ENCODE measurements at places on chromosomes 2 and 18.

DNA sequence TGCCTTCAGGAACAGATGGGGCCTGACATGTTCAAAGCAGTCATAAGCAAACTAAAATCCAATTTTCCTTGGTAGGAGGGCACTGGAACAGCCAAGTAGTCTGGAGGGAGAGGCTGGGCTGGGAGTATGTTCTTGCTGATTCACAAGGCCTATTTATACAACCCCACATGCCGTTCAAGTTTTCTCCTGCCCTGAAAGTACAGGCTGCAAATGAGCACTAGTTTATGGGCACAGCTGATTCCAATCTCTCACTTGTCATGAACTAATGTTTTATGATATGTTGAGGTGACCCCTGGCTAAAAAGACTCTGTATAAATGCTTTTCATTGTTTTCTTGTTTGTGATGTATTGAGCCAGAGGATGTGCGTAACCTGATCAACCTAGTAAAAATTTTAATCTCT, 183.4 kb upstream of the SRD5A2 start:
- no peak for DNase-seq

- DNase-seq = no peak
Measured at GRCh38 chr2:127574656-127575055, 39.2 kb downstream of the MYO7B start.

- no peak for DNase-seq
Measured at GRCh38 chr2:4673025-4673489, 969.7 kb downstream of the DCDC2C start.

- no peak for DNase-seq
Measured at GRCh38 chr2:196480653-196481323, 158.7 kb upstream of the CCDC150 start.

- DNase-seq = no peak
Measured at GRCh38 chr2:205700331-205701132, 18.2 kb downstream of the NRP2 start.

DNA sequence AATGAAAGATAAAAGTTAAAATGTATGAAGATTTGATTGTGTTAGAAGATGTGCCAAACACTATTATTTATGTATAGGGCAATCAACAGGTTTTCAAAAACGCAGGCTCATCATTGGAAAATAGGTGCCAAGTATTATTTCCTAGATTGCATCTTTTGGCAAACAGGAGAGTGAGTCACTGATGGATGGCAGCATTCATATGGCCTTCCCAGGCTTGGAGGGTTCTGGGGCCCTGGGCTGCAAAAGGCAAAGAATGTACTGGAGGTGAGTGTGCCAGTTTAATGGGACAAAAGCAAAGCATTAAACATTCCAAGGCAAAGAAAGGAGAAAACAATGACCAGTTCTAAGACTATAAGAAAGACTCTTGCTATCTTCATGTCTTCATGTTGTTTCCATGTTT, 379.4 kb downstream of the RIT2 start:
- DNase-seq = no peak

- no peak for DNase-seq
Measured at GRCh38 chr2:74915743-74916142, 42.7 kb upstream of the POLE4 start.

DNA sequence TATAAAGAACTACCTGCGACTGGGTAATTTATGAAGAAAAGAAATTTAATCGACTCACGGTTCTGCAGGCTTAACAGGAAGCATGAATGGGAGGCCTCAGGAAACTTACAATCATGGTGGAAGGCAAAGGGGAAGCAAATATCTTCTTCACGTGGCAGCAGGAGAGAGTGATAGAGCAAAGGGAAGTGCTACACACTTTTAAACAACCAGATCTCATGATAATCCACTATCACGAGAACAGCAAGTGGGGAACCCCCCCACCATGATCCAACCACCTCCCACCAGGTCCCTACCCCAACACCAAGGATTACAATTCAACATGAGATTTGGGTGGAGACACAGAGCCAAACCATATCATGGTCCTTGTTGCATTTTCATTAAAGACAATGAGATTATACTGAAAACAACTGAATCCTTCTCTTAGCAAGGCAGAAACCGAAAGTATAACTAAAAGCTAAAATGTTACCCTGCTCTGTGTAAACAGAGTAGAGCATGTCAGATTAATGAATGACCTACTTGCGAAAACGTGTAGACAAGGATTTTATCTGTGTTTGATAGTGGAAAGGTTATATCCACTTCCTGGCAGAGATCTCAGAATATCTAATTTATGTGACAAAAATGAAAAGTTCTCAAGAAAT, 60.1 kb upstream of the RBBP8 start:
- no peak for DNase-seq

GRCh38 chr2:235171550-235172031, 219.8 kb downstream of the SH3BP4 start:
- peak; percentile 63 for DNase-seq

- no peak for DNase-seq
Measured at GRCh38 chr2:180507028-180507427, 473.4 kb upstream of the UBE2E3 start.

DNA sequence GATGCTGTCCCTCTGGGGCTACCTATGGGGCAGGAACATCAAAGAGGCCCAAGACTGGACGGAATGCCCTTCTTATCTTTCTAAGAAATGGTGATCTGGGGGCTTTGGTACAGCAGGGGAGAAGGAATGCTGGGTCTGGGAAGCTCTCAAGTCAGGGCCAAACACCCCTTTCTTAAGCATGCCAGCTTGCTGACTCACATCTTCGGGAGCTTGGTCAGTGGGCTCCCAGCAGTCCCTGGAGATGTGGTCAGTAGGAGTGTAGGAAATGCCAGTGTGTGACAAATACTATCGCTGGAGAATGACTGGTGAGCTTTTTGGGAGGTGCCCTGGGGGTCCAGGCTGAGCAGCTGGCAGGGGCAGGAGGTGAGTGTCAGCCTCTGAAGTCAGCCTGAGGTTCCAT, 105.0 kb upstream of the CDC42EP3 start:
- no peak for DNase-seq

DNA sequence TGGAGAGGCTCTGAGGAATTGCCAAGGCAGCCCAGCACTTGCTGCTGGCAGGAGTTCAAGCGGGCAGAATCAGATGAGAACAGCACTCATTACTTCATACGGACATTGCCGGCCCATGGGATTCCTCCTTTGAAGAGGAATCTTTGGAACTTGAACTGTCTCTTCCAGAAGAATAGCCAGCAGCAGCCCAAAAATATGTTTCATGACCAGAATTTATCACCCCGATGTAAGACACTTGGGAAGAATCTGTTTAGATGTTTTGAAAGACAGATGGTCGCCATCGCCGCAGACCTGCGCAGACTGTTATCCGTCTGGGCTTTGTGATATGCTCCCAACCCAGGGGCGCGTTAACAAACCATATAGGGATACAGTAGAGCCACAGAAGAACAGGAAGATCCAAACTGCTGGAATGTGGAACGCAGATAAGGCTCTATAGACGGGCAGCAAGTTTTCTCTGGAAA, 3.7 kb upstream of the ADI1 start:
- DNase-seq = no peak

GRCh38 chr2:48250943-48251342, 279.0 kb upstream of the STON1 start:
- DNase-seq = no peak

GRCh38 chr2:109346601-109347228, 217.7 kb downstream of the SH3RF3 start:
- no peak for DNase-seq

DNA sequence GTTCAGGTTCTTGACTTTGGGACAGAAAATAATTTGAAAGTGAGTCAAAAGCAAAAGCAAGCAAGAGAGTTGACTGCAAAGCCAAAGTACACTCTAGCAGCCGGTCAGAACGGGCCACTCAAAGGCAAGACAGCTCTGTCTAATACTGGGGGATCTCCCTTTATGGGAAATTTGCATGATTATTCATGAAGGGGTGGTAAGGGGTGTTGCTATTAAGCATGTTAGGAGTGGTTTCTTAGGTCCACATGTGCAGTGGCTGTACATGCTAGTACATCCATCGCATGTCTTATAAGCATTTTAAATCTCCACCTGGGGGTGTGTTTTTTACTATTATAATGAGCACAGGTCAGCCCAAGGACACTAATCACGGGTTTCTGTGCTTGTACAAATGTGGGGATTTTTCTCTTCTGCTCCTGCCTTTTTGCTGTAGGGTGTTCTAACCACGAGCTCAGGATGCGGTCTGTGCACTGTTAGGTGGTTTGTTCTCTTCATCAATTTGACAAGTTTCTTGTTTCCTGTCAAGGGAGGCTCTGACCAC, 60.2 kb upstream of the SPP2 start:
- no peak for DNase-seq

DNA sequence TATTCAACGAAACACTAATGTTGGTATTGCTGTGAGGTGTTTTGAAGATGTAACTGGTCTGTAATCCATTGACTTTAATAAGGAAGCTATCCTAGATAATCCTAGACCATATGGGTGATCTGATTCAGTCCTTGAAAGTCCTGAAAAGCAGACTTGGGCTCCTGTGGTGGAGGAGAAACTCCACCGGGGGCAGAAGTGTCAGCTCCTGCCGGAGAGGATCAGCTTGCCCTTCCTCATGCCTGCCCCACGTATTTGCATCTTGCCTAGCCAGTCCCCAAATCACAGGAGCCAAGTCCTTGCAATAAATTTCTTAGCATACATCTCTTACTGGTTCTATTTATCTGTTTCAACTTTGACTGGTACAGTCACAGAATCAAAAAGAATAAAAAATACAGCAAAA, 144.2 kb upstream of the DLGAP1 start:
- DNase-seq = no peak

DNA sequence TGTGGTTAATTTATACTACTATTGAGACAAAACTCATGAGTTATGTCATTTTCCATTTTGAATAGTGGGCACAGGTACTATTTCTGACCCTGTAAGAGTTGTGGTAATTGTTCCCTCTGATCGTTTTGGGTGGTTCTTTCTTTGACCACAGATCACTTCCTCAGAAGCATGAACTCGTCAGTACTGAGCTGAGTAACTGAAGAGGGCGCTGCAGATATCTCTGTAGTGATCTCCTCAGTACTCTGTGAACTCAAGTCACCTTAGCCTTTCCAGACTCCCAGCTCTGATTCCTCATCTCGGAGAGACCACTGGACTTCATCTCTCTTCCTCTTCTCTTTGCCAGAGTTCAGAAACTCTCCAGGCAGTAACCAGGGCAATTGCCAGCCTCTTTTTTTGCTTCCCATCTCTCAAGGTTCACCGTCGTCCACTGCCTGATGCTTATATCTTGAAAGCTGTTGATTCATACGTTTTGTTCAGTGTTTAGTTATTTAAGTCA, 9.4 kb upstream of the IL1RL1 start:
- DNase-seq = no peak

DNA sequence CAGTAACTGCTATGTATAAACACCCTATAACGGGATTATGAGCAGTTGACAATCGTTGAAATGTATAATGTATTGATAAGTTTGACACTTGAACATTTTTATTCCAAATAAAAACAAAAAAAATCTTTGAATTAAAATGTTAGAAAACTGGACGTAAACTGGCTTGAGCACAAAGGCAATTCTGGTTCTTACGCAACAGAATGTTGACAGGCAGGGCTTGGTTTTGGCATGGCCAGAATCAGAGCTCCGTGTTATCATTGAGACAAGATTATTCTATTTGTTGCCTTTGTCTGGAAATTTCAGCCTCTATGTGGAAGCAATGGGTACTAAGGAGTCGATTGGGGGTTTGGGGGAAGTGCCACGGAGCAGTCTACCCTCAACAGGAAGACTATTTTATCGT, 1028.6 kb upstream of the ZEB2 start:
- no peak for DNase-seq

- DNase-seq = no peak
Measured at GRCh38 chr18:68662754-68663153, 52.2 kb downstream of the TMX3 start.

GRCh38 chr2:173964565-173965371, 405 bp downstream of the SP3 start:
- DNase-seq = peak; percentile 87

DNA sequence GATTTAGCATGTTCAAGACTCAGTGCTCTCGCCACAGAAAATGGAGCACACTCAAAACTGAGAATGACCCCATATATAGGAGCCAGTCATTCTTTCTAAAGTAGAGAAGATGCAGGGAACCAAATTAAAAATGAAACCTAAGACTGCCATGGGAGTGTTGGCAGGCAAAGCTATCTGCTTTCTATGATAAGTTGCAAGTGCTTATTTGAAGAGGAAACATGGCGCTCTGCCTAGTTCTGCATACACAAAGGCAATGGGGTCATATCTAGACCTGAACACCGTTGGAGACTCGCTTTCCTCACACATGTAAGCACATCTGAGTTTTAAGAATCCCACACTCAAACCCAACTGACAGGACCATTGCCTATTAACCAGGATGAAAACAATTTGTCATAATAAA, 292.5 kb downstream of the ALK start:
- DNase-seq = no peak

DNA sequence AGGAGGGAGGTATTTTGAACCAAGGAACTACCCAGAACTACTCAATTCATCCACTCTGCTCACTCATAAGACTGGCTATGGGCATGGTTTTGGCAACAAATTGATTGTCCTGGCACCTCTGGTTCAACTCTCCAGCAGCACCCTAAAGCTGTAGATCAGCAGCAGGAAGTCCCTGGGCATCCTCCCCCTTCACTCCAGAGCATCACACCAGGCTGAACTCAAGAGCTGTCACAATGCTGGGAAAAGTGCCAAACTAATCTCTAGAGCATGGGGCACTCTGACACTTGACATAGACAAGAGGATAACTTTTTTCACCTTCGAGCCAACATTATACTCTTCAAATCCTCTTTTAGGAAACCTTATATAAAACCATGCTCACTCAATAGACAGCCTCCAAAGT, 154.1 kb upstream of the RBBP8 start:
- no peak for DNase-seq

GRCh38 chr2:28445448-28446258, 50.2 kb upstream of the PLB1 start:
- DNase-seq = no peak

DNA sequence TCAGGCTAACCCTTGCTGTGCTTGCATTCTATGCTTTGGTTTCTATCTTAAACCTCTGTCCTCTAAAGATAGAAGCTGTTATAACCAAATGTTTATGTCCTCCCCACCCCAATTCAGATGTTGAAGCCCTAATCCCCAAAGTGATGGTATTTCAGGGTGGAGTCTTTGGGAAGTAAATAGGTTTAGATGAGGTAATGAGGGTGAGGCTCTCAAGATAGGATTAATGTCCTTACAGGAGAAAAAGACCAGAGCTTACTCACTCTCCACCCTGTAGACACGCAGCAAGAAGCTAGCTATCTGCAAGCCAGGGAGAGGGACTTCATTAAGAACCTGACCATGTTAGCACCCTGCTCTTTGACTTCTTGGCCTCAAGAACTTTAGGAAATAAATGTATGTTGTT, 362.5 kb downstream of the ERBB4 start:
- DNase-seq = no peak

DNA sequence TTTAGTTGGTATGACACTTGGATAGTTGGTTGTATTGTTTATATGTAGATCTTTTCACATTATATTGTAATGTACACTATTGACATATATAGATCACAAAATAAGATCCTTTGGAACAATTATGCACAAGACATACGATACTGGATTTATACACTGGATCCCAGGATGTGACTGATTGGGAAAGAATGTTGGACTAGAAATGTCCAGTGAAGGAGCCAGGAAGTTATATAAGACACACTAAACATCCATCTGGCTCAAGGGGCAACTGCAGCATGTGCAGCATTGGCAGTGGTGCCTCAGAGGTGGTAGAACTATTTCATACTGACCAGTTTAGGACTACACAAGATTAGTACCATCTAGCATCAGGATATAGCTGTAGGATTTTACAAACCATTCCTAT, 104.9 kb downstream of the TRABD2A start:
- no peak for DNase-seq

All from SK-N-DZ (cell line).